AG20443 (cell line): ENCODE measurements at places on chromosomes 11 and 22.

- DNase-seq: no peak
Measured at GRCh38 chr11:70402016-70402415, 3.7 kb downstream of the CTTN start.

DNA sequence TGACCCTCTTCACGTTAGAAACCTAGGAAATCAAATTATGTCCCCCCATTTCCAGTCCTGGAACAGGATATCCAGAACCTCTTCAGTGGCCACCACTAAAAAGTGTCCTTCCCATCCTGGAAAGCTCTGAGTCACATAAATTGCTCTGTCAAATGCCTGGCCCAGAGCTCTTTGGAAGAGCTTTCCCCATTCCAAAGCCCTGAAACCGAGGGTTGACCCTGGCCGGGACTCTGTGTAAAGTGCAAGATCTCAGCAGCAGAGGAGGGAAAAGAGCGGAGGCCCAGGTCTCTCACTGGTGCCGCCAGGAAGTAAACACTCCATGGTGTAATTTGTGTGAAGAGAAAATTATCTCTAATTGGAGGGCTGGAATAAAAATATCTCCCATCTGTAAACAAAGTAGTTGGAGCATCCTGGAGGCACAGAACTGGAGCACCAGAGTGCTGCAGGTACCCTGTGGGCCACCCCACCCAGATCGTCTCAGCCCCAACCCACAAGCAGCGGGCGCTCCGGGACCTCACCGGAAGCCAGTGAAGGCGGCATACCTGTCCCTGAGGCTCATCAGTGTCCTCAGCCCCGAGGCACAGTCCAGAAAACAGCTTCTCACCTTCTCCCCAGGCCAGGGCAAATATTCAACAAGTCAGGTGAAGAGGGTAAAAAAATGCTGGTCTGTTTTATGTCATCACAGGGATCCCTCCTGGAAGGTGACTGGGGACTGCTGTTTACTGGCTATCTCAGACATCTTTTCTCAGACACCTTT is 4.7 kb upstream of the JAM3 start:
- no peak for DNase-seq

- no peak for DNase-seq
Measured at GRCh38 chr11:14267861-14268635, 90.9 kb downstream of the RRAS2 start.

GRCh38 chr11:80621871-80622270 is 1181.0 kb upstream of the TENM4 start:
- no peak for DNase-seq

- DNase-seq: no peak
Measured at GRCh38 chr11:114274637-114275036, 21.6 kb upstream of the NNMT start.

GRCh38 chr22:35229865-35230264 is 27.4 kb upstream of the HMGXB4 start:
- DNase-seq: no peak
